ENCODE measurements at places on chromosomes 12 and 14.
A peak's percentile ranks its signal among the peaks of the same experiment; 100 is the strongest.

GRCh38 chr12:86959766-86960458 lies 703.7 kb upstream of the MGAT4C start:
- no peak for DNase-seq

DNA sequence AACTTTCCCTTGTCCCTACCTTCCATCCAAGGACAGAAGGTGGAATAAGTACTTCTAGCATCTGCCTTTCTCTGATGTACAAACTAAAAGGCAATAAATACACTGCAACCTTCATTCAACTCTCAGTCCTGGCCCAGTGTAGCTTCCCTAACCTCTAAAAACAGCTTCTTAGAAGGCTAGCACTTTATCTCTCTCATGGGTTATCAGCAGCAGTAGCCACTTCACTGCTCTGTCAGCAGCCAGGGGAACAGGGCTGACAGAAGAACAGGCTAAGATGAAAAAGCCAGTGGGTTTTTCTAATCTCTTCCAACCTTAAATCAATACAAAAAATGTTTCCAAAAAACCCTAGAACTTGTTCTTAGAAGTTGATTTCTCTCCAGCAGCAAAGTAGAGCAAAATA lies 13.2 kb downstream of the BAZ2A start:
- no peak for DNase-seq

DNA sequence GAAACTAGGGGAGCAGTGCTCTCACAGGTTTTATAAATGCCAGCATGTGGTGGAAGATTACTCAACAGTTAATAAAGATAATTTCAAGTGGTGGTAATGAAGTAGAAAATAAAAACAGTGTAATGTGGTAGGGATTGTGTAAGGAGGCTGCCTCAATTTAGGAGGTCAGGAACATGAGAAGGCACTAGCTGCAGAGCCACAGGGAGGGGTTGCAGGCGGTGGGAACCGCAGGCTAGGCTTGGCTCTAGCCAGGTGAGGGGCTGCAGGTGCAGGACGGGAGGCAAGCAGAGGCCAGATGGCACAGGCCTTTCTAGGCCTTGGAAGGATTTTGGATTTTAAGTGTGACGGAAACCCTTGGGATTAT lies 768 bp downstream of the METTL25 start:
- DNase-seq = peak; percentile 8

DNA sequence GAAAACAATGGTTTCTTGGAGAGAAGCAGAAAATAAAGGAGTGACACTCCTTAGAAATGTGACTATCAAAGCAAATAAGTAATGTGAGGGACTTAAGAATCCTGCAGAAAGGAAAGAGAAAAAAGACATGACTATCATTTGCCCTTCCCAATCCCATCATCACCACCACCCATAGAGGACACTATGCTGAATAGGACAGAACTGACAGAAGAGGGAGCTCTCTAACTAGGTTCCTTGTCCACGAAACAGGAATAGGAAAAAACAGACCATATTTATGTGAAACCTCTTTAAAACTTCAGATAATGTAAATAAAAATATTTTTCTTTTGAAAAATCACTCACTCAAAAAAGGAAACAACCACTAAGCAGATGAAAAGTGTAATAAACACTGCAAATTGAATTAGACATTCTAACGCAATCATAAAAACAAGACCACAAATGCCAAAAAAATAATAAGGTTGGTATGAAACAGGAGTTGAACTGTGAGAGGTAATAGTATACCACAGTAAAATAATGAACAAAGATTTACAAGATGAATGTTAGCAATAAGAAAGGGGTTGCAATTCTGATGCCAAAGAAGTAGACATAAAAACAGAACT lies 24.1 kb downstream of the KLRD1 start:
- DNase-seq = peak; percentile 57

GRCh38 chr14:71582705-71583104 lies 349.5 kb upstream of the RGS6 start:
- peak; percentile 71 for DNase-seq

GRCh38 chr12:105041186-105041585 lies 43.1 kb downstream of the ALDH1L2 start:
- DNase-seq = peak; percentile 18

DNA sequence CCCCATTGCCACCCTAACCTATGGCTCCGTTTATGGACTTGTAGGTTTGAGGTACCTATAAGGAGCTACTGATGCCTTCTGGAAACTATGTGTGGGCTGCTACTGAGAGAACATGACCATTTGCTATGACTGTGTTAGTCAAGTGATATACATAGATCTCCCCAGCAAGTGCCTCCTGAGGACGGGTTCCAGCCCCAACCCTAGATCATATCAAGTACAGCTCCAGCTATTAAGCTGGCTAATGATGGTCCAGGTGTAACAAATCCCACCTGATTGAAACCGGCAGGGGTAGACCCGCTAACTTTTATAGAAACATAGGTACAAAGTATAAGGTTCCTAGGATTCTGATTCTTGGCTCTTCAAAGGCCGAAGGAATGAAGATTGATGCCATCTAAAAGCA lies 23.7 kb downstream of the NINJ2 start:
- no peak for DNase-seq

GRCh38 chr12:112473056-112473455 lies 54.3 kb downstream of the PTPN11 start:
- no peak for DNase-seq

GRCh38 chr12:114403011-114403689 lies 2.8 kb downstream of the TBX5 start:
- peak; percentile 49 for DNase-seq

- DNase-seq = no peak
These were observed 170.2 kb downstream of the ERC1 start for GRCh38 chr12:1161197-1161596.

DNA sequence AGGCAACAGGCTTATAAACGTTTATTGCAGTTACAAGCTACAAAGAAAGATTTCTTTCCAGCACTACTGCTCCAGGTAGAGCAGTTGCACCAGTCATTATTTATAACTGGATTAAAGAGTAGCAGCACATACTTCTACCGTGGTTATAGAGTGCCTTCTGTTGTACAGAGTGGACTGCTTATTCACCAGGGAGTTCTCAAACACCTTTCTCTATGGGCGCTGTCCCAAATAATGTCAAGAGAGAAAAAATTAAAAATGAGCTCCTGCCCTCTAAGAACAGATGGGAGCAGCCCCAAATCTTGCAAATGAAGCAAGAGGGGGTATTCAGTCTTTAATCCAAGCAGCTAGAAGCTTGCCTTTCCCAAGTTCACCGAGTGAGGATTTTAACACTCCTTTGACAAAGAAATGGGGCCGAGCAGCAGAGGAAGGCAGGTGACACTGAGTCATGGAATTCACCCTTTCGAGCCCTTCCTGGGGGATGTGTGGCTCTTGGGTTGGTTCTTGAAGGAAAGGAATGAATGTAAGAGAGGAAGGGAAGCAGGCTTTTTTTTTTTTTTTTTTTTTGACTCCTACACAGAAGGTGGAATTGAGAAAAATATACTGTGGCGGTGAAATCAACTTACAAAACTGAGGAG lies 181.2 kb downstream of the PRKCH start:
- no peak for DNase-seq

- DNase-seq = peak; percentile 85
These were observed 51.0 kb downstream of the BMAL2 start for GRCh38 chr12:27383429-27384260.

DNA sequence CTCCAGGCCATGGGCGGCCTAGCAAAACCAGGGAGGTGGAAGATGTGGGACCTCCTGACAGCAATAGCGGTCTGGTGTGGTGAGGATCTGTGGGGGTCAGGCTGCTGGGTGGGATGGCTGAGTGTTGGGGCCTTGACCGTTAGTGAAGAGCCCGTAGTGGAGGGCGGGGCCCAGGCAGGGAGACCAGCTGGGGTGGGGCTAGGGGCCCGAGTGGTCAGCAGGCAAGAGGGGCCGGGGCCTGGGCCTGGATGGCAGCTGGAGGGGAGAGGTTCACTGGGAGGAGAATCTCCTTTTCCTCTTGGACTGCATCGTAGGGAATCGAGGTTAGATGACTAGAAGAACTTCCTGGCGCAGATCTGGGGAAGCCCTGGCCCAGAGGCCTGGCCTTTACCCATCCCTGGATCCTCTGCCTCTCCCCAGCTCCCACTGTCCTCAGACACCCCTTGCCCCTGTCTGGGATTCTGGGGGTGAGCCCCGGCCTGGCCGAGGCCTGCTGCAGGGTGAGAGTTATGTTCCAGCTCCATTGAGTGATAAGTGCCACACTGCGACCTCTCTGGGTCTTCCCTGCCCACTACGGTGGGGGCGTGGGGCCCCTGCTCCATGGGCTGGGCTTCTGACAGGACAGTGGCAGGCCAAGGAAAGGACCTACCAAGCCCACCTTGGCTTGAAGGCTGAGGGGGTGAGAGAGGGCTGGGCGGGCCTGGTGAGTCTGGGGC lies 47.1 kb downstream of the KRT80 start:
- no peak for DNase-seq

DNA sequence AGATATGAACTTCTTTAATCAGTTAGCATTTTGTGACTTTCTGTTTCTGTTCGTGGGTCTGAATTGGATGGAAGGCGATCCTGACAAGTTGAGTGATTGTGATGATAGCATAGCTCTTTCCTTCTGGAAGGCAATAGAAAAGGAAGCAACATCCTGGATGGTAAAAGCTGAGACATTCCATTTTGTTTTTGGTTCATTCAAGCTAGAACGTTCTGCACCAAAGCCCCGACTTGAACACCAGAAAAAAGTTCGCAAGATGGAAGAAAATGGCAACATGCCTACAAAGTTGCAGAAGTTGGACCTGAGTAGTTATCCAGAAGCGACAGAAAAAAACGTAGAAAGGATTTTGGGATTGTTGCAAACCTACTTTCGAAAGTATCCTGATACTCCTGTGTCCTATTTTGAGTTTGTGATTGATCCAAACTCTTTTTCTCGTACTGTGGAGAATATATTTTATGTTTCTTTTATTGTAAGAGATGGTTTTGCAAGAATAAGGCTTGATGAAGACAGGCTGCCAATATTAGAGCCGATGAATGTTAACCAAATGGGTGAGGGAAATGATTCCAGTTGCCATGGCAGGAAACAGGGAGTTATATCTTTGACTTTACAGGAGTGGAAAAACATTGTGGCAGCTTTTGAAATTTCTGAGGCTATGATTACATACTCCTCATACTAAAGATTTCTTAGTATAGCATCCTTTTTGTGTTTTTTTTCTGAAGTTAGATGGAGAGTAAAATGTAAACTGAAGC lies 896 bp downstream of the EID3 start:
- DNase-seq = peak; percentile 77

DNA sequence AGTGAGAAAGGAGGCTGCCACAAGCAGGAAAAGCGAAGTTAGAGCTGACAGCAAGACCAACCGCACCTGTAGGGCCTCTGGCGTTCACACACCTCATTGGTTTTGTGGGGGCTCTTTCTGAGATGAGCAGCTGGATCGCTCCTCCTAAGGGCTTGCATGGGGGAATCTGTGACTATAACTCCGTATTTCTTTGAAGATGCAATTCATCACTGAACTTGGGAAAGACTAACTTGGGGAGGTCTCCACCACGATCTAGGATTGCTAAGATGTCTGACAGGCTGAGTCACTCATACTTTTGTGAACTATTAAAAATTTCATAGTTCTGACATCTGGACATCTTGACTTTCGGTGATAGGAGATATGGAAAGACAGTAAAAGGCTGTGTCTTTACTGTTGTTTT lies 173.6 kb downstream of the ETV6 start:
- DNase-seq = peak; percentile 85

DNA sequence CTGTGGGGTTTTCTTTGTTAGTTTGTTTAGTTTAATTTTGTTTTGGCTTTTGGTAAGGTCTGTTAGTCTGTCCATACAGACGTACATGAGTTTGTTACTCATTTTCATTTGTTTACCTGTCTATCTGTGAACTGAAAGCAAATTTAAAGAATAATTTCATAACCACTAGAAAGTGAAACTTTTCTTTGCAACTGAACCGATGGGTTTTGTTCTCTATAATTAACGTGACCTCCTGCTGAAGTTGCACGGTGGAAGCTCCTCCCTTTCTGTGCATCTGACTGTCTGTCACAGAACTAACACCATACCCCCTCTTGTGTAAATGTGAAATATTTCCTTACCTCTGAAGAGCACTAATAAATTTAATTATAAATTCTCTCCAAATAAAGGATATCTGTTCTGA lies 595.5 kb downstream of the GALC start:
- no peak for DNase-seq

DNA sequence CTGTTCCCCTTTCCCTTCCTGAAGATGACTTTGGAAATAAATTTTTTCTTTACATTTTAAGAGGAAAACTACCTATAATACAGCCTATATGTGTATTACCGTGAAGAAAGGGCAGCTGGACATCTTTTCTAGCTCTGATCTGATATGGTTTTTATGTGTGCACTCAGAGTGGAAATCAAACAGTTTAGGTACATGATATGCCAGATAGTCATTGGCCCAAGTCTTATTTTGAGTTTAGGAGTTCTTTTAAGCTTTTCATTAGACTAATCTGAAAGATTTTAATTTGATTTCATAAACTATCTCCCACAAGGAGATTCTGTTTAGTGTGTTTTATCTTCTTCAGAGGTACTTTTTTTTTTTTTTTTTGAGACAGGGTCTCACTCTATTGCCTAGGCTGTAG lies 48.8 kb downstream of the KIAA0586 start:
- no peak for DNase-seq

DNA sequence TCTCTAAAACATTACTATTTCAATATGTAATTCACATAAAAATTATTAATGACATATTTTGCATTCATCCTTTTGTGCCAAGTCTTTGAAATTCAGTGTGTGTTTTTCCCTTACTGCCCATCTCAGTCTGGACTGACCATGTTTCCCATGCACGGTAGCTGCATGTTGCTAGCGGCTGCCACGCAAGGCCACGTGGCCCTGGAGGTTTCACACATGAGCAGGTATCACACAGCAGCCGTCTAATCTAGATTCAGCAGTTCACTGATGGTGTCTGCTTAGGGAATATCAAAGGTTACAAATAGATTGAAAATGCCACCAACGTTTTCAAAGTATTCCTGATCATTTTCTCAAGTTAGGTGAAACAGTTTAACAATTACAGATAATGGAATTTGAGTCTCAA lies 234.8 kb upstream of the FKBP4 start:
- no peak for DNase-seq

- no peak for DNase-seq
These were observed 41.6 kb downstream of the LRRC74A start for GRCh38 chr14:76867516-76868453.

DNA sequence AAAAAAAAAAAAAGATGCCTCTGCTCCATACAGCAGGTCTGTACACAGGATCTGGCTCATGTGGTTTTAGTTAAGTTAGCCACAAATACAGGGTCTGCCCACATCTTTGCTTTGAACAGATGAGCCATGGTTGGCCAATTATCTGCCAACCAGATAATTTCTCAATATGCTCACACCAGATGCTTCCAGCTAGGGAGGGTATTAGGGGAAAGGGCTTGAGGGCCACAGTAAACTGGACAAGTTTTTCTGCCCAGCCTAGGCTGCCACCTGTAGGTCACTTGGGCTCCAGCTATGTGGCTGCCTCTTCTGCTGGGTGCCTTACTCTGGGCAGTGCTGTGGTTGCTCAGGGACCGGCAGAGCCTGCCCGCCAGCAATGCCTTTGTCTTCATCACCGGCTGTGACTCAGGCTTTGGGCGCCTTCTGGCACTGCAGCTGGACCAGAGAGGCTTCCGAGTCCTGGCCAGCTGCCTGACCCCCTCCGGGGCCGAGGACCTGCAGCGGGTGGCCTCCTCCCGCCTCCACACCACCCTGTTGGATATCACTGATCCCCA lies 776 bp downstream of the RDH5 start:
- peak; percentile 97 for DNase-seq
